ENCODE measurements at places on chromosomes 2 and 18.

DNA sequence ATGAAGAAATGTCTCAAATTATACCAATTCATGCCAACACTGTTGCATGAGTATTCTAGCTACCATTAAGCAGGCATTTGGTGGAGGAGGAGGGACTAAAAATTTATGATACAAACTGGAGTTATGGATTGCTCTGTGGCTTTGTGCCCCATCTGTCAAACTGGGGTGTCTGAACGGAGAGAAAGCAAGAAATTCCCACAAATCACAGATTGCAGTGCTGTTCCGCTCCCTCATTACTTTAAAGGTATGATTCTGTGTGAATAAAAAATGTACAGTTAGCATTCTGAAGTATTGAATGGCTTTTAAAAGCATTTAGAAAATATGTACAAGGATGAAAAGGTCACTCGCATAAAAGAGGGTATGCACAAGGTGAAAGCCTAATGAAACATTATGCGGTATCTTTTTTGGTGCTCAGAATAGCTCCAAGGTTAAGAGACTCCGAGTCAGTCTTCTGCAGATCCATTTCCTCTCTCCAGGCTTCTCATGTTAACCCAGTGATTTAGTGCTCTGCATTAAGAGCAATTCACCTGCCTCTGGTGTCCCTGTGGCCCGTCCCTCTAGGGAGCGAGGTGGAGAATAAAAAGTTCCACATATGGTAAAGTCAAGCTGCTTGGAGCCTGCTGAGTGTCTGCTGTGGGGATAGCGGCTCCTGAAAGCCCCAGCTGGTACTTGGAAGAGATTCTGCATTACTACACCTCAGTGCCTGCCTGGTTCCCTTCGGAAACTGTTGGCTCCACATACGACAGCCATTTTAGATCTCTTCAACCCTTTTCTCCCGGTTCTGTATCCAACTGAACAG lies 184.2 kb downstream of the ZNF521 start:
- DNase-seq = no peak

- no peak for DNase-seq
These were observed 56.4 kb upstream of the FMNL2 start for GRCh38 chr2:152278526-152278925.

- no peak for DNase-seq
These were observed 1012.4 kb upstream of the GYPC start for GRCh38 chr2:125643585-125643984.

GRCh38 chr2:105307146-105307545 lies 22.4 kb downstream of the TGFBRAP1 start:
- DNase-seq = no peak

DNA sequence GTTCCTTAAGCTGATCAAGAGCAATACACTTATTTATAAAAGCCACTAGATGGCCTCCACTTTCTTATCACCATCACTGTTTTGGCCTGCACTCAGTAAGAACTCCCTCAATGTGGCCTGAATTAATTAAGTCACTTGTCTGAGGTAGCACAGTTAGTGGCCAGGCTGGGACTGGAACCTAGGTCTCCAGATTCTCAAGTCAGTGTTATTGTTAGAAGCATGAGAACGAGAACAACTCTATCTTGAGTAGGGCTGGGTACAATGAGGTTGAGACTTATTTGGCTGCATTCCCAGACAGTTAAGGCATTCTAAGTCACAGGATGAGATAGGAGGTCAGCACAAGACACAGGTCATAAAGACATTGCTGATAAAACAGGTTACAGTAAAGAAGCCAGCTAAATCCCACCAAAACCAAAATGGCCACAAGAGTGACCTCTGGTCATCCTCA lies 115.8 kb downstream of the SS18 start:
- DNase-seq = no peak

GRCh38 chr18:46468426-46469180 lies 188.4 kb downstream of the LOXHD1 start:
- no peak for DNase-seq

GRCh38 chr2:46490521-46491141 lies 11.3 kb downstream of the TMEM247 start:
- DNase-seq = peak; percentile 67

DNA sequence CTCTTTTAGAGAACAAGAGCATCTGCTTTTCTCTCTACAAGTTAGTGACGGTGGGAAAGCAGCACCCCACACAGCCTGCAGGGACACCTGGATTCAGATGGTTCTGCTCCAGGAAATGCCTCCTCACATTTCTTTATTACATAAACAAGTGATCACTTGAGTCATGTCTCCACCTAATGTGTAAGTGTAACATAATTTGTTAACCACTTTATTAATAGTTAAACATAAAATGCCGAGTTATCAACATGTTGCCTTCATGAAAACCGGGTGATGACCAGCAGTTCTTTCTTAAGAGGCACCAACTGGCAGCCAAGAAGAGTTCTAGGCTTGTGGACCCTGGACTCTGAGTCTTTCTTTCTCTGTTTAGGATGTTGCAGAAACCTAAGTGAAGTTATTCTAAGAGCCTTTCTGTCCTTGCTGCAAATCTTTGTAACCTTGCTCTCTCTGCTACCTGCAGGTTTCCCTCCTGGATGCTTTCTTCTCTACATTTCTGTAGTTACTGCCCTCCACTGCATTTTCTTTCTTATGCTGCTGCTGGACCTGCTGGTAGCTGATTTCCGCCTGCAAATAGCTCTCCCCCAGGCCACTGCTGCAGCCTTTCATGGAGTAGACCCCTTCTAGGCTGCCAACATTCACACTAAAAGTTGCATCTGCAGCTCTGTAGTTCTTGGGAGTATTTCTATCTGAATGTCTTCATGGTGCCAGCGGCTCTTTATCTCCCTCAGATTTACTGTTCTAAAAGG lies 24.3 kb downstream of the UPP2 start:
- no peak for DNase-seq

DNA sequence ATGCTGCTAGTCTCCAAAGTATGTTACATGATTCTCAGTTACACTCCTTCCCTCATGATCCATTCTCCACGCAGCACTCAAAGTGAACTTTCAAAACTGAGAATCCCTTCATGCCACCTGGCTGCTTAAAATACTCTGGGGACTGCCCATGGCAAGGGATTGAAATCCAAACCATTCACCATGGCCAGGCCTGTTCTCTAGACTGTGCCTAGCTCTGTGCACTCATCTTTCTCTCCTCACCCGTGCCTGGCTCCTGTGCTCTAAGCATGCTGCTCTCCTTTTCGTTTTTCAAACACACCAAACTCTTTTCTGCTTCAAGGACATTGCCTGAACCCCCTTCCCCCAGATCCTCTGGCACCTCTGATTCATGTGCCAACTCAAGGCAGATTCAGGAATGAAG lies 80.9 kb downstream of the FASTKD2 start:
- no peak for DNase-seq

- no peak for DNase-seq
These were observed 170.9 kb upstream of the GATA6 start for GRCh38 chr18:21998486-21998885.

DNA sequence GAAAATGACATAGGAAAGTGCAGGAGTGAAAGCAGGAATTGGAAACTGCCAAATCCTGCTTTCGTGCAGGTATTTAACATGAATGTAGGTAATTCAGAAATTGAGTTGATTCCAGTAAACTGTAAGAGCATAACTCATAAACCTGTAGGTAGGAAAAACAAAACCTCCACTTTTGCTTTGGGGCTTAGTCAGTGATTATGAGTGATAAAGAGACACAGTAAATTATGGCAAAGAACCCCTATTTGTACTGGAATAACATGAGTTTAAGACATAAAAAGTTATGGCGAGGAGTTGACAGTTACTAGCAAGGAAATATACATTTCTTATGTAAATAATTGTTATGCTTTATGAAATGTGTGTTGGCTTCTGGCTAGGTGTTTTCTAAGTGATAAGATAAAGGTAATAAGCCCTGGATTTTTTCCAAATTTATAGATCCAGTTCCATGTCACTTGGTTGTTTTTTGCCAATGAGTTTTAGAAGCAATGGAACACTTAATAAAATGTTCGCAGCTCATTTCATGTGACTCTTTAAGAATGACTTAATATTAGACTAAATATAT lies 17.3 kb downstream of the MAP3K20 start:
- no peak for DNase-seq

DNA sequence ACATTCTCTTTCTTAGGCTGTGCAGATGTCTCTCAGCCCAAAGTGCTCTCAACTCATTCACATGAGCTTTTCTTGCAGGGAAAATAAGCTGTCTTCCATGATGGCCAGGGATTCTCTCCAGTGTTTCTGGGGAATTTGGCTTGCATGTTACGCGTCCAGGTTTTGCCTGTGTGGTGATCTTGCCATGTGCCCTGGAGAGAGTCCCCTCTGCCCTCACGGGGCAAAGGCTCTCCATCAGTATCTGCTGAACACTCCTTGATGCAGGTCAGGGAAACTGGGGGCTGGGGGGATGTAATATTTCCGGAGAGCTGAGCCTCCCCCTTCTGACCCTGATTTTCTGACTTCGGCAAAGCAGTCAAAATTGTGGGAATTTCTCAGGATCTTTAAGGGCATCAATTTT lies 87.6 kb downstream of the ACKR3 start:
- DNase-seq = no peak

- DNase-seq = no peak
These were observed 1.7 kb downstream of the ITGA4 start for GRCh38 chr2:181458871-181459270.

DNA sequence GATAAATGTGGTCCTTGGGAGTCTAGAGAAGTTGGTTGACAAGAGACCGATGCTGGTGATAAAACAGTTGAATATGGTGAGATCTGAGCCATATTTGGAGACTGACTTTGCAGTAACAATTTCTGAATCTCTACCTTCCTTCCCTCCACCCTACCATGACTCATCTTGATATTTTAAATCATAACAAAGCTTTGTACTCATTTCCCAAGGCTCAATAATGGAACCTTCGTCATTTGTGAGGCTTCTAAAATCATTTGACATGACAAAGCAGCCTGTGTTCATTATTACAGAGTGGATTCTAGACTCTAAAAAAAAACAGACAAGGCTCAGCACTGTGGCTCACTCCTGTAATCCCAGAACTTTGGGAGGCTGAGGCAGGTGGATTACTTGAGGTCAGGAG lies 38.5 kb upstream of the PDCL3 start:
- DNase-seq = no peak

DNA sequence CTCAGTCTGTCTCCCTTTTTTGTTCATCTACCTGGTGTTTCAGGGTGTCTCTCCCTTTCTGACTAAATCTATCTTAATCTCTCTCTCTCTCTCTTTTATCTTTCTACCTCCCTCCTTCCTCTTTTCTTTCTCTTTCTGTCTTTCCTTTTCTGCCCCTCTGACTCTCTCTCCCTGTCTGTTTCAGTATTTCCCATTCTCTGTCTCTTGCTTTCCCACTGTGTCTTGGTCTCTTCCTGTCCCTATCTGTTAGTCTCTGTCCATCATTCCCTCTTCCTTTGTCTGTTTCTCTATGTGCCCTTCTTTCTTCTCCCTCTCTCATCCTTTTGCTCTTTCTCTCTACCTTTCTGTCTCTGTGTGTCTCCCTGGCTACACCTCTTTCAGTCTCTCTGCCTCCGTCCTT lies 56.7 kb downstream of the R3HDM1 start:
- DNase-seq = no peak

GRCh38 chr18:45684341-45685115 lies 39.5 kb upstream of the SLC14A1 start:
- no peak for DNase-seq

GRCh38 chr2:218958276-218958675 lies 1.2 kb upstream of the CDK5R2 start:
- DNase-seq = no peak
